ENCODE measurements at places on chromosomes 3 and 15.

DNA sequence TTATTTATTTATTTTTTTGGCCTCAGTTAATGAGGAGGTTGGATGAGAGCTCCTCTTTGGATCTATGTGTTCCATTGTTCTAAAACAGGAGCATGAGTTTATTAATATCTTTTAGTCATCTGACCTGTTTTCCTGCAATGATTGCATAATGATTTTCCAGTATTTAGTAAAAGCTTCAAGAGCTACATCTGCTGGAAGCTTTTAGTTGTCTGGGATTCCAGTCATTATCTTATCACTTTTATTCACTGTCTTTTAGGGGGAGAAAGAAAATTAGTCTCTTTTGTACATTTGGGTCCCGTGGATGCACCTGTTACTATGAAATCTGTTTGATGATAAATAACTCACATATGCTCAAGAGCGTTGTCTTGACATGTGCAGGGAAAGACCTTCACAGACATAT lies 1270.0 kb downstream of the ROBO1 start:
- peak; percentile 22 for DNase-seq

GRCh38 chr15:101213147-101213546 lies 38.7 kb downstream of the CHSY1 start:
- no peak for DNase-seq

DNA sequence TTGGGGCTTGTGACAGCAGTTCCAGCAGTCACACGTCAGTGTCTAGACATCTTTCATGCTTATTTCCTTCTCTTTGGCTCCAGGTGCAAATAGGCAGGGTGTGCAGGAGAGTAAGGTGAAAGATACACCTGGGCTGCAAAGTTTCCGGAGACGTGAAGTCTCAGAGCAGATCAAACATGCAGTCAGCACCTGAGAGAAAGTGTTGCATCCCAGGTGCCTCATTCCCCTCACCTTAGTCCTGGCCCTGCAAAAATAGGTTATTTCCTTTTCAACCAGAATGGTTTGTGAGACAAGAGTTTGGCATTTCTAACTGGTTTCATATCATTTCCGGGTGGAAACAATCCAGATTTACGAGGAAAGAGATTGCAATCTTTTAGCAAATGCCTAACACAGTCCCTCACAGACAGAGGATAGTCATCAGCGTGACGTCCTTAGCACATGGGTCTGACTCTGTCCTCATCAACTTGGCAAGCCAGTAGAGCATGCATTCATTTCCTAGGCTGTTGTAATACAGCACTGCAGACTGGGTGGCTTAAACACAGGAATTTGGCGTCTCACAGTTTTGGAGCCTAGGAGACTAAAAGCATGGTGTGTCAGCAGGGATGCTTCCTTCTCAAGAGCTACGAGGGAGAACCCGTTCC lies 58.2 kb upstream of the ARRDC4 start:
- DNase-seq: no peak

- DNase-seq: no peak
Measured at GRCh38 chr3:5186089-5186857, 1.2 kb upstream of the EDEM1 start.

DNA sequence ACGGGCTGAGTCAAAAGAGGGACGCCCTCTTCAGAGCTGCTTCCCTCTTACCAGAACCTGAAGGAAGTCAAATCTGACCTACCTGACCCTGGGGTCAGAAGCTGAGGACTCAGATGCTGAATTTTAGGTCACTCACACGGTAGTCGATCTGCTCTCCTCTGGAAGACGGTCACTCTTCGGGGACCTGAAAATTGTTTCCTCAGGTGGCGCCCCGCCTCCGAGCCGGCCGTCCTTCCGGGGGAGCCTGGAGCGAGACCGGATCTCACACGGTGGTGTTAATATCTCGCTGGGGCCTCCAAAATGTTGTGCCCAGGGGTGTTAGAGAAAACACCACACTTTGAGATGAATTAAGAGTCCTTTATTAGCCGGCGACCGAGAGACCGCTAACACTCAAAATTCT lies 737.2 kb downstream of the SI start:
- no peak for DNase-seq

DNA sequence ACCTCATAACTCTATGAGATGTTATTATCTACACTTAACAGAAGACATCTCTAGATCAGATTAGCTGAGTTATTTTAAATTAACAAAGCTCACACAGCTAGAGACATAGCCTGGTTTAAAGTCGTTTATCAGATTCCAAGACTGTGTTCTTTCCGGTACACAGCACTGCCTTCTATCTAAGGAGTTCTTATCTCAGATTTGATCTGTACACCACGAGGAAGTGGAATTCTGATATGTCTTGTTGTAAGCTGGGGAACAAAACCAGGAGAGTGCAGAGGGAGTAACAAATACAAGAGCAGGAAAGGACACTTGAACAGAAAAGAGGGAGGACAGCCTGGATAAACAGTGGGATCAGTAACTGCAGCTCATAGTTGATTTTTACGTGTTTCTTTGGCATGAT lies 61.7 kb upstream of the KCNMB2 start:
- DNase-seq: no peak

DNA sequence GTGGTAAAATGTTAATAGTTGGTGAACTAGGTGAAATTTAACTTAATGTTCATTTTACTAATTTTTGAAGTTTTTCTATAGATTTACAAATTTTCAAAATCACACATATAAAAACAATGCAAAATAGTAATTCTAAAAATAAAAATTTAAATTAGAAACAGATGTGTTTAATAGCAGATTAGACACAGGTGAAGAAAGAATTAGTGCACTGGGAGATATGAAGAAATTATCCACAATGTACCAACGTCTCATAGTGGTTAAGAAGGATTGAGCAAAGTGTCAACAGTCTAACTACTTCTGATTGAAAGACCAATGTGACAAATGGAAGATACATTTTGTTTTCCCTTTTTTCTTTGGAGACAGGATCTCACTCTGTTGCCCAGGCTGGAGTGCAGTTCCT lies 26.5 kb downstream of the SPG11 start:
- no peak for DNase-seq

- DNase-seq: no peak
Measured at GRCh38 chr3:23859012-23859743, 53.4 kb downstream of the UBE2E1 start.

GRCh38 chr15:89912145-89912673 lies 543 bp downstream of the ARPIN start:
- DNase-seq: no peak

DNA sequence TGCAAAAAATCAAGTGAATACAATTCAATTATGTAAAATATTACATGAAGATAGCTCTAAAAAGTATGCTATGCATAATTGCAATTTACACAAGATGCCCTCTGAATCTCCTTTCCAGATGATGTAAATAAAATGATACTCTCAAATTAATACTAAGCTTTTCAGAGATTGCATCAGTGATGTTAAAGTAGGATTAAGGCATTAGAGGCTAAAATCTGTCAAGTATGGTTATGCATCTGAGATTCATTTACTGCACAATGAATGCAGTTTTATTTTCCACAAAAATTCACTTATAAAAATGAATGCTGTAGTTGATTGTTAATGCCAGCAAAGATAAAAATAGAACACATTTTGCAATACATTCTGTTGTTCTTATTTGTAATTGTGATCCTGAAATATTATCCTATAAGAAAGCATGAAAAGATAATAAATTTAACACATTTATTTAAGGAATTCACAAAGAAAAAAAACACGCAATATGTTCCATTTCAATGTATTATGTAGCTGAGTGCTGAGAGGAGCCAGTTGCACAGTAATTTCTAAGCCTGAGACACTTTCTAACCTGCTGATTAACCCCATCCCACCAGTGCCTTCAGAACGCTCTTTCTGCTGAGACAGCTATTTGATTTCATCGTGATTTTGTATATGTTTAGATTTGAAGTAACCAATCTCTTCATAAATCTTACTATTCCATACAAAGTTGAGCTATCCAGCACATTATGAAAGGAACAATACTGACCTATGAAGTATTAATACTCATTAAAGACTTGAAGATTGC lies 224.4 kb downstream of the CADM2 start:
- no peak for DNase-seq

- no peak for DNase-seq
Measured at GRCh38 chr3:175965036-175965435, 1105.9 kb downstream of the NAALADL2 start.

- DNase-seq: no peak
Measured at GRCh38 chr3:15768421-15769255, 29.1 kb downstream of the ANKRD28 start.

DNA sequence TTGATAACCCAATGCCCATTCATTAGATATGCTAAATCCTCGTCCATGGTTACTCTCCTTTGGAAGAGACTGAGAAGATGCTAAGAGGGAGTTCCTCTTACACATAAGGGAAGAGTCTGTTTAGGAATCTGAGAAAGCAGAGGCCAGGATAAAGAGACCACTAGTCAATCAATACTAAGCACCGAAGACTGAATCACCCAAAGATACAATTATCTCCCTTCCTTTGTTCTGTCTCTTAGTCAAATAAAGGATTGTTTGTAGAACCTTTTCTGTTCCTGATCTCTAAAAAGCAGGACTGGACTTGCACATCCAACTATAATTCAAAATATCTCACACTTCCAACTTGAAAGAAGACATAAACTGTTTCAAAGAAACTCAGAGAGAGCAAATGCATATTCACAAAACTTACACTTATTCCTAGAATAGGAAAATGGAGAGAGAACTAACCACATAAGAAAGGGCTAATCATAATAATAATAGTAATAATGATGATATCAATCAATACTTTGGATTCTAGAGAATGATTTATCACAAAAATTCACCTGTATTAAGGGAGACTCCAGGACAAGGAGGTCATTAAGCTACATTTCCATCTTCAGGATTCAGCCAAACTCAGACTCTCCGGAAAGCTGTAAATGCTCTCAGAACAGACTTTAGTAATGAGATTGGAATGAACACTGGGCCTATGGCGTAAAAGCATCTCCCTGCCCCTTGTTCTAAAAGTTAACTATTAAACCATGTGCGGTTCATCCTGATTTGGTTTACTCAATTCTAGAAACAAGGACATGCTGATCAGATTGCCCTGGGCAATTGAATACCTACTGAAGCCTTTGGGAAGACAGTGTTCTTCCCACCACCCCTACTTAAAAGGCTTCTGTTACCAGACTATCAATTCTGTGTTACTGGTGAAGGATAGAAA lies 401.5 kb downstream of the ZBTB20 start:
- no peak for DNase-seq

GRCh38 chr15:45129651-45130129 lies at the start of the genes DUOX1 and DUOXA1:
TSS of gene DUOX1 (plus strand) at chr15:45129994. CDS start at chr15:45131967, 1,973 bp downstream.
TSS of gene DUOXA1 (minus strand) at chr15:45129879. CDS start at chr15:45123014, 6,865 bp downstream.
- DNase-seq: no peak

DNA sequence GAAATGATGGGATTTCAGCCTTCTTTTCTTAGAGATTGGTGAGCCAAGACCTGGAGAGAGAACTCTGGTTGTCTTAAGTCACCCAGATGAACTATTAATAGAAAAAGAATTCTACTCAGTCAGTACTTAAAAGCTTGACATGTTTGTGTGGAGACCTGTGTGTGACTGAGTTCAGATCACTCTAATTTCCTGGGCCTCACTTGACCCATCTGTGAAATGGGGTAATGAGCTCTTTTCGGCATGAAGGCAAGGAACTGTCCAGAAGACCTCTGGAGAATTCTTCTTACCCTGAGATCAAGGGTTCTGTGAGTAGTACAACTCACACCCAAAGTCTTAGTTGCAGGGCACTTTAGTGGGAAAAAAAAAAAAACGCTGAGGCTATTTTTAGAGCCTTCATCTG lies 92.9 kb downstream of the LPP start:
- no peak for DNase-seq

DNA sequence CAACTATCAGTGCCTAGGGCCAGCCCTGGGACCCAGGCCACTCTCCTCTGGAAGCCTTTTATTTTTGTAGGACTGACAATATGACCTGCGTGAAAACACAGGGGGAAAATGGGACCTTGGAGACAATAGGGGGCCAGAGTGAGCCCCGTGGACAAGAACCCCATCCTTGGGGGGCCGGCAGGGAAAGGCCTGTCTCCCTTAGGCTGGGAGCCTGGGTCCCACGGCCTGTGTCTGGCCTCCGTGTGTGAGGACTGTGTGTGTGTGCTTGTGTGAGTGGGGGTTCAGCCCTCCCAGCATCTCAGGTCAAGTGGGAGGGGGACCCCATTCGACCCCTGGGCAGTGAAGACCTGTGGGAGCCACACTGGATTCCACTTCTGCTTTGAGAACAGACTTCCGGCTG lies 53.3 kb downstream of the EXOG start:
- DNase-seq: no peak

GRCh38 chr3:146035366-146035765 lies 125.6 kb downstream of the PLOD2 start:
- no peak for DNase-seq

- DNase-seq: no peak
Measured at GRCh38 chr3:150220799-150221198, 187.3 kb upstream of the TSC22D2 start.

DNA sequence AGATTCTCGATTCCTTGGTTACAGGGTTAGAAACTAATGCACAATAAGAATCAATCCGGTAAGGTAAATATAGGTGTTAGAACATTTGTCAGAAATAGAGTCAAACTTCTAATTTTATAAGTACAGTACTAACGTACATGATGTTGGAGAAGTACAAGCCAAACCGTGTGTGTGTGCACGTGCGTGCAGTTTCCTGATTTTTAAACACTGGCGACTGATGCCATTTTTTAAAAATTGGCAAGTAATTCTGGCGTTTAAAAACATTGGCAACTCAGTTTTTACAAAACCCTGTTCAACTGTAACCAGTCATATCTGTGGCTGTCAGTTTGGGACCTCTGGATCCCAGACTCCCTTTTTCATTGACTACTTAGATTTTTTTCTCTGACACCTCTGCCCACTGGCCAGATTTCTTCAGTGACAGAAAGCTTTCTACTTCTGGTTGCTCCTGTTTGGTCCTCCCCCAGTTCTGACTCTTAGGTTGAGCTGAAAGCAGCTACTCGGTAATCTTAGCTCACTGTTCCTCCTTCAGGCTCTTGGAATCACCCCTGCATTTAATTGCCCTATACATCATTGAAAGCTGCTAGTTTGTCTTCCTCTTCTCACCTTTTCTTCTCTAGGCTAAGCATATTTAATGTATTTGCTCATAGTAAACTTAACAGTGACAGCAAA lies 843 bp downstream of the ATG7 start:
- no peak for DNase-seq

- DNase-seq: no peak
Measured at GRCh38 chr3:157075693-157076420, 84.1 kb downstream of the CCNL1 start.

- no peak for DNase-seq
Measured at GRCh38 chr3:153169793-153170383, 7.9 kb downstream of the RAP2B start.

DNA sequence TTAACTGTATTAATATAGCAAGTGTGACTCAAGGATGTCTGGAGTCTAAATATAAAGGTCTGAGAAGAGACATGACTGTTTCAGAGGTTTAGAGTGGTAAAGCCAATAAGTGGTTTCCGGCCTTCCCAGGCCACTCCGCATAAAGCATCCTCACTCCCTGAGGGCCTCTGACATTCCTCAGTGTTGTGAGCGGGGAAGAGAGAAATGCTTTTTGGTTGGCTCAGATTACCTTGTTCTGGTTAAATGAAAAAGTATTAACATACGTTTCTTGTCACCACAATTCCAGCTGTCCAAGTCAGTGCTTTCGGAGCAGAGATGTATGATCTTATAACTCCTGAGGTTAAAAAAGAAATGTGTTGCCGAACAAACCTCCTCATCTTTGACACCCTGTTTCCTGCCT lies 103.8 kb downstream of the RBMS3 start:
- no peak for DNase-seq

GRCh38 chr3:138946663-138947494 lies at the start of the genes FOXL2 and FOXL2NB:
TSS of gene FOXL2 (minus strand) at chr3:138947137. CDS start at chr3:138946722, 415 bp downstream.
TSS of gene FOXL2NB (plus strand) at chr3:138947217. CDS start at chr3:138947365, 148 bp downstream.
- DNase-seq: no peak

- no peak for DNase-seq
Measured at GRCh38 chr3:135871311-135871710, 94.2 kb upstream of the PPP2R3A start.

Measured in NCI-H1930 (cell line).